ENCODE measurements at places on chromosomes 11 and 22.

DNA sequence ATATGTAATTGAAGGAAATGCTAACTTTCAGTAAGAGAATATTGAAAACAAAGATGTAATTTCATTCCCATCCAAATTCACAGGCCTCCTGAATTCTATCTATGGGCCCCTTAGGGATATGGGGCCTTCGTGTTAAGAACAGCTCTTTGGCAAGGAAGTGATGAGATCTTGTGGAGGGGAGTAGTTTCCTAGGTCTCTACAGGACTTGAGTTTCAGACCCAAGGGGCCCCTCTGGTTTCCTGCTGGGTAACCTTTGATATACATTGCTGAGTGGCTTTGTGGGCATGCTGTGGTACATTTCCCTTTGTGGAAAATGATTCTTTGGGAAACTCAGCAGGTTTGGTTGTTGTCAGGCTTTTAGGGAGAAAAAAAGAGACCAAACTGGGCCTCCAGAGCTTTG, 6.2 kb downstream of the STIM1 start:
- no peak for DNase-seq

DNA sequence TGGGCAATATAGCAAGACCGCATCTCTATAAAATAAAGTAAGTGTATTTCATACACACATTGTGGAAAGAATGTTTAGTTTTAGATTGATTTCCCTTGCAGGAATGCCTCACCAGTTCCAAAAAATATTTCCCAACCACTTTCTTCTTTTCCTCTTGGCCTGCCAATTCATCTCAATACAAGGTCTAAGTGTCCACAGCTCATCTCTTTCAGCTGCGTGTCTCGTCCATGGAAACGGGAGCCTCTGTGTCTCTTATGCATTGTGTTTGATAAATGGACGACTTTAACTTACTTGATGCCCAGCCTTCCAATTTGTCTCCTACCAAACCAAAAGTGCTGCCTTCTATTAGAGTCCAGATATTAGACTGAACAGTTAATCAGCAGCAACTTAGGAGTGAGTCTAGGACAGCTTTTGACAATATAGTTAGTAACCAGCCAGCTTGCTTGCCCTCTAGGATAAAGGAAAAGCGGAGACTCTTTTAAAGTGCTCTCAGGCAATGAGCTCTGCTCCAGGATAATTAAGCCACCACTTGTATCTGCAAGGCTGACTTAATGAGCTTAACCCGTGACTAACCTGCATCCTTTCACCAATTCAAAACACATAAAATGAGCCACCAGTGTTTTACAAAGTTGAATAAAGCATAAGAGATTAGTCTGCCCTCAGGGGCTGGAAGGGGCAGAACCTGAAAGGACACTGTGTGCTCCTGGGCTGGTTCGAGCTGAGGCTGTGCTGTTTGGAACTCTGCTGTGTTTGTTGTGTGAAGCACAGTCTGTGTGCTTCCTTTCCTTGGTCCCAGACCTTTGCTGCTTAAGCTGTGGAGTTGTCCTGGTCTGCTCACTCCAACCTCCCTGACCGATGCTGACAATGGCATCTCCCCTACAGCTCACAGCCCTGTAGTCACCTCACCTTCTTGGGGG, 27.5 kb downstream of the FBXO7 start:
- DNase-seq: no peak

- peak; percentile 69 for DNase-seq
Measured at GRCh38 chr11:86291466-86292262, 10.4 kb upstream of the HIKESHI start.

DNA sequence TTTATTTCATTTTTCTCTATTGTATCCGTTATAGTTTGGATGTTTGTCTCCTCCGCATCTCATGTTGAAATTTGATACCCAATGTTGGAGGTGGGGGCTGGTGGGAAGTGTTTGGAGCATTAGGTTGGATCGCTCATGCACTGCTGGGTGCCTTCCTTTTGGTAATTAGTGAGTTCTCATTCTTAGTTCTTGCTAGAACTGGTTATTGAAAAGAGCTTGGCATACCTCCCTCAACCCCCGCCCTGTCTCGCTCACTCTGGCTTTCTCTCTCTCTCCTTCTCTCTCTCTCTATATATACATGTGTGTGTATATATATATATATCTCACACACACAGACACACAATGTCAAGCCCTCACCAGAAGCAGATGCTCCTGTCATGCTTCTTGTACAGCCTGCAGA, 978.7 kb downstream of the DLG2 start:
- no peak for DNase-seq

DNA sequence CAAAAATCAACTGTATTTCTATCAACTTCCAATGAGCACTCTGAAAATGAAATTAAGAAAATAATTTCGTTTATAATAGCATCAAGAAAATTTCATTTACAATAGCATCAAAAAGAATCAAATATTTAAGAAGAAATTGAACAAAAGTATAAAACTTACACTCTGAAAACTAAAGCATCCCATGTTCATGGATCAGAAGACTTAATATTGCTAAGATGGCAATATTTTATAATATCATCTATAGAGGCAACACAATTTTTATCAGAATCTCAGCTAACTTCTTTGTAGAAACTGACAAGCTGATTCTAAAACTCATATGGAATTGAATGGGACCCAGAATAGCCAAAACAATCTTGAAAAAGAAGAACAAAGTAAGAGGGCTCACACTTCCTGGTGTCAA, 19.9 kb downstream of the NUP160 start:
- DNase-seq: no peak

GRCh38 chr11:132579634-132580327, 952.5 kb downstream of the OPCML start:
- DNase-seq: no peak

GRCh38 chr22:41485033-41485432, 16.1 kb downstream of the ACO2 start:
- no peak for DNase-seq

DNA sequence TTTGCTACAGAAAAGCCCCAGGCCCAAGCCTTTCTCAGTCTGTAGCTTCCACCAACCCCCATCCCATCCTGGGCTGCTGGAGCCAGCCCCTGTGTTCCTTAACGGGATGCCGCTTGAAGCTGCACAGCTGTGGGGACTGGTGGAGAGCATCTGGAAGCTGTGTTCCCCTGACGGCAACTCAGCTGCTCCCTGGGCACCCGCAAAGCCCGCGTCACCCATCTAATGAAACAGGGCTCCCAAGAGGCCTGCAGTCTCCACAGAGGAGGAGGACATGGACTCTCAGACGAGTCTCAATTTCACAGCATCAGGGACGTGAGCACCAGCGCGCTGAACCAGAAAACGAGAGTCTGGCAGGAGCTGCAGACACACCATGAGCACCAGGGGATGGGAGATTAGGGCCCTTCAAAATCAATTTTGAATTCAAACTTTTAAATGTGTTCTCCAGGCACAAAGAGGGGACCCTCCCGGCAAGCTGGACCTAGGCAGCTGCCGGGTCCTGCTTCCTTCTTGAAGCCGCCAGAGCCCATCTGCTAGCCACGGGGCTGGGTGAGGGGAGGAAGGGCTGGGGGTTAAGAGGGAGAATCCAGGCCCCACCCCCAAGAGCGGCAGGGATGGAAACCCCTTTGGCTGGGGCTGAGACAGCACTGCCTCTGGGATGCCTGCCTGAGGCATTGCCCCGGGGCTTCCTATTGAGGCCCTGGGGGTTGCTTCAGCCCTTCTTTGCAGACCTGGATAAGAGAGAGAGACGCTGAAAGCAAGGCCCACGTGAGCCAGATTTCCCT, 21.0 kb downstream of the LMO1 start:
- no peak for DNase-seq

DNA sequence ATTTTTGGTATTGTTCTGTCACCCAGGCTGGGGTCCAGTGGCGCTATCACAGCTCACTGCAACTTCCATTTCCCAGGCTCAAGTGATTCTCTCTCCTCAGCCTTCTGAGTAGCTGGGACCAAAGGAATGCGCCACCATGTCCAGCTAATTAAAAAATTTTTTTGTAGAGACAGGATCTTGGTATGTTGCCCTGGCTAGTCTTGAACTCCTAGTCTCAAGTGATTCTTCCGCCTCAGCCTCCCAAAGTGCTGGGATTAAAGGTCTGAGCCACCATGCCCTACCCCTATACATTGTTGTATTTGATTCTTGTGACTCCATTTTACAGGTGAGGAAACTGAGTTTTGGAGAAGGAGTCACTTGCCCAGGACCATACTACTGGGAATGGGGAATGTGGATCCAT, 11.9 kb downstream of the KIAA1671 start:
- no peak for DNase-seq

DNA sequence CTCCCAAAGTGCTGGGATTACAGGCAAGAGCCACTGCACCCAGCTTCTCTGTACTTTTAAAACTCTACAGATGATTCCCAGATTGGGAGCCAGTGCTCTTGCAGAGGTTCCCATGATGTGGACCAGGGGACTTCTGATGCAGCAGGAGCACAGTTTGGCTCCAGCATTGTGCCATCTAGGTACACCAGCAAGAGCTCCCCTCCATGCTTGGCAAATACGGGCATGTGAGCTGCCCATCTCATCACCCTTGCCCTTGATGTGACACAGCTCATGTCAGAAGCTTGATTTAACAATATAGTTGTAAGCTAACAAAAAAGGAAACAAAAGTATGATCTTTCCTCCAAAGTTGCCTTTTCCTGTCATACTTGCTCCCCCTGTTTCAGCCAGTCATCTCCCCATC, 28.7 kb downstream of the SNU13 start:
- no peak for DNase-seq

GRCh38 chr22:28986366-28986765, 75.3 kb downstream of the C22orf31 start:
- DNase-seq: no peak

- no peak for DNase-seq
Measured at GRCh38 chr11:110955776-110956175, 243.5 kb upstream of the ARHGAP20 start.

DNA sequence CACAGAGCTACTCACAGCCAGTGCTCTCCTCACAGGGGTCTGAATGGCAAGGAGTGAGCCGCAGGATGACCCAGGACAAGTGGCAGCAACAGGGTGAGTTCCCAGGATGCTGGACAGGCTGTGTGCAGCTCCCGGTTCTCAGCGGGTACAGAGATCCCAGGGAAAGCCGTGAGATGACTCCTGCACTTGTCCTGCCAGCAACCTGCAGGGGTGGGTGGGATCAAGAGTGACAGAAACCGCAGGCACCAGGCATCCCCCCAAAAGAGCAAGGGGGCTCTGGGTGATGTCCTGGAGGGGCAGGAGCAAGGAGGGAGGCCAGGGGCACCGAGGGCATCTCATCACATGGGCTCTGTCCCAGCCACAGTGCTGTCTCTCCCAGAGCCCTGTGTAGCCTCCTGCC, 15.9 kb upstream of the PRODH start:
- DNase-seq: no peak

DNA sequence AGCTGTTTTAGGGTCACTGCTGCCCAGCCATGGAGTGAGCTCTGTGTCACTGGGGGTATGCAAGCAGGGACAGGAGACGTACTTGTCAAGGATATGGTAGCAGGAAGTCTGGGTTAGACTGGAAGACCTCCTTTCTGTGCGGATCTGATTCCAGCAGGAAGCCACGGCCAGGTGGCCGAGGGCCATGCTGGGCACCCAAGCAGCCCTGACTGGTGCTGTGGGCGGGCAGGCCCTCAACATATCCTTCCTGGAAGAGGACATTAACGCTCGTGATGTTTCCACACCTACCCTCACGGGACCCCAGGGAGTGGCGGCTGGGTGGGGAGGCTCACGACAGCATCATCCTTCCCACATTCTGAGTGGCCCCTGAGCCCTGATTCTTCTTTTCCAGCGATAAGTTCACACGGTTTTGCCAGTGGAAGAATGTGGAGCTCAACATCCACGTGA, 8.7 kb upstream of the ANKRD13D start:
- no peak for DNase-seq

DNA sequence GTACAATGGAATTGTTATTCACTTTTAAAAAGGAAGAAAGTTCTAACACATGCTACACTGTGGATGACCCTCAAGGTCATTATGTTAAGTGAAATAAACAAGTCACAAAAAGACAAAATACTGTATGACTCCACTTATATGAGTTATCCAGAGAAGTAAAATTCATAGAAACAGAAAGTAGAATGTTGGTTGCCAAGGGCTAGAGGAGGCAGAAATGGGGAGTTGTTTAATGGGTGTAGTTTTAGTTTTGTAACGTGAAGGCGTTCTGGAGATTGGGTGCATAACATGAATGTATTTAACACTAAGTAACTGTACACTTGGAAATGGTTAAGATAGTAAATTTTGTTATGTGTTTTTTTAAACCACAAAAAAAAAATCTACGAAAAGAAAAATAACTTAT, 43.8 kb downstream of the CCDC81 start:
- DNase-seq: no peak

GRCh38 chr11:114134870-114135269, 75.4 kb downstream of the ZBTB16 start:
- no peak for DNase-seq

GRCh38 chr22:26777156-26777801, 119.9 kb downstream of the MIAT start:
- no peak for DNase-seq

GRCh38 chr11:82233201-82233600, 500.5 kb downstream of the FAM181B start:
- no peak for DNase-seq

DNA sequence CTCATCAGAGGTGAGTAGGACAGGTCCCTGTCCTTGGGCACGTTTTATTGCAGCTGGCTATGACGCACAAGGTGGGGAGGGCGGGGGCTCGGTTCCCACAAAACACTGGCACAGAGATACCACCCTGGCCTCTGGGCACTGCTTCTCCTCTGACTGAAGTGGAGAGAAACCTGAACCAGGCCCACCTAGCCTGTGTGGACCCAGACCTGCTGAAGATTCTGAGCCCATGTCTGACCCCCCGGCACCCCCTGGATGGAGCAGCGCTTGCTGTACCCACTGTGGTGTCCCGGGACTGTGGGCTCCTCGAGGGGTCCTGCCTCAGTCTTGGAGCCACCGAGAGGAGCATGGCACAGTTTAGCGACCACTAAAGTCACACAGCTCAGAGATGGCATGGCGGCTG, 72.6 kb downstream of the PARVB start:
- no peak for DNase-seq

DNA sequence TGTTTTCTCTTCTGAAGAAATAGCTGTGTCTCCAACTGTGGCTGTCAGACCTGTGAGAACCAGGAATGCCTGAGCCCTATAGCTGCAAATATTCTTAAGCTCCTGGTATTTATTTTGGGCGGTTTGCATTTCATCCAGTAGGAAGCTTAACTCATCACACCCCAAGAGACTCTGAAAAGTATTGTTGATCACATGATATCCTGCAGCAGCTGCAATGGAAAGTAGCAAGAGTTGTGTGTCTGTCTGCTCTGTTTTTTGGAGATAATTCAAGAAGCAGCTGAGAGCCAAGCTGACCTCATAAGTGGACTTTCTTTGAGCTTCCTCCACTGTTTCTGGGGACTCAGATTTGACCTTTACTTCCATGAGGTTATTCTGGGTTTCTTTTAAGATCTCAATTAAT, 36.4 kb upstream of the MRPL17 start:
- DNase-seq: no peak

- no peak for DNase-seq
Measured at GRCh38 chr22:30783021-30783420, 88.3 kb downstream of the OSBP2 start.

- no peak for DNase-seq
Measured at GRCh38 chr22:21628386-21629254, 1.2 kb downstream of the YDJC start.

- no peak for DNase-seq
Measured at GRCh38 chr11:33779849-33780528, 5.7 kb upstream of the FBXO3 start.

Data from stimulated activated CD4-positive, alpha-beta T cell treated with anti-CD3 and anti-CD28 coated beads, Interleukin-12 subunit alpha, Interleukin-12 subunit beta, amount 100 ng/mL, for 24 hours (primary cell).